Hindlimb muscle (tissue), 1 donor: ENCODE measurements at places on chromosomes 3 and 15. TPM values are rescaled to one million over a fixed set of nuclear protein-coding genes. Genes with fewer than 3 reads are reported as not detected.

The IMPG2 gene
- 1.5 TPM for polyA plus RNA-seq

The COMMD2 gene
- polyA plus RNA-seq: 28.3 TPM

The SNRK gene
- 39.6 TPM for polyA plus RNA-seq

- DNase-seq: no peak
Observed at GRCh38 chr15:98755138-98755537, 106.8 kb downstream of the IGF1R start.

The TAGLN3 gene
- polyA plus RNA-seq: 3.7 TPM

DNA sequence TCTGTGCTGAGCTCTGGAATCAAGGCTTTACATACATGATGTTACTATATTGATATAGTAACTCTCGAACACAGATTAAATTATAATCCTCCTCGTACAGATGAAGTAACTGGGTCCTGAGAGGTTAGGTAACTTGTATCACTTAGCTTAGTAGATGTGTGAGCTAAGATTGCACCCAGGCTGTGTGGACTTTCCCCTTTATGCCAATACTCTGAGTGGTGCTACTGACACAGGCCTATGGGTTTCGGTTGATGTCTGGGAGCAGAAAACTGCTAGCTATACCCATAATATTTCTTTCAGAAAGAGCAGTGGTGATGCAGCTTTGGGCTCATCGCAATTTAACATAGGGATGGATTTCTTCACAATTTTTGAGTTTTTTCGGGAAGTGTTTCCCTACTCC is 259.7 kb downstream of the RBMS3 start:
- no peak for DNase-seq

The KLF15 gene
- 1.6 TPM for polyA plus RNA-seq

The CLDN1 gene
- polyA plus RNA-seq: 2.5 TPM

- DNase-seq: peak; percentile 81
Observed at GRCh38 chr15:89665449-89666181, 10.3 kb upstream of the KIF7 start.

GRCh38 chr3:23865595-23866396 is 51.0 kb downstream of the NKIRAS1 start:
- no peak for DNase-seq

DNA sequence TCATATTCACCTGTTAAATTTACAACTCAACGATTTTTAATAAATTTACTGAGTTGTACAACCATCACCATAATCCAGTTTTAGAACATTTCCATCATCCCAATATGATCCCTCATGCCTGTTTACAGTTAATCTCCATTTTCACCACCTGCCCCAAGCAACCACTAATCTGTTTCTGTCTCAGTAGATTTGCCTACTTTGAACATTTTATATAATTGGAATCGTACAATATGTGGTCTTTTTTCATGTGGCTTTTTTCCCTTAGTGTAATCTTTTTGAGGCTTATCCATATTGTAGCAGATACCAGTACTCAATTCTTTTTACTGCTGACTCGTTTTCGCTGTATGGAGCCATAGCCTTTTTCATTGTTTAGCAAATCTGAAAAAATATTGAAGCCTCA is 123.3 kb upstream of the STT3B start:
- no peak for DNase-seq

DNA sequence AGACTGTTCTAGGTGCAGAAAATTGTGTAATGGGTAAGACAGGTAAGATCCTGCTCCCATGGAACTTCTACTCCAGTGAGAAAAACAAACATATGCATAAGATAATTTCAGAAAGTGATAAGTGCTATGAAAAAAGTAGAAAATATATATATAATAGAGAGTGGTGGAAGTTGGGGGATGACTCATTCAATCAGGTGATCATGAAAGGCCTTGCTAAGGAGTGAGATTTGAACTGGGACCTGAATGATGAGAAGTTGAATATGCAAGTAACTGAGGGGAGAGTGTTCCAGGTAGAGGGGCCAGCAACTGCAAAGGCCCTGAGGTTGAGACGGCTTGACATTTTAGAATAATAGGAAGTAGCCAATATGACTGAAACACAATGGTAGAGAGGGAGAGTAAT is 92.3 kb upstream of the TNIK start:
- DNase-seq: no peak

DNA sequence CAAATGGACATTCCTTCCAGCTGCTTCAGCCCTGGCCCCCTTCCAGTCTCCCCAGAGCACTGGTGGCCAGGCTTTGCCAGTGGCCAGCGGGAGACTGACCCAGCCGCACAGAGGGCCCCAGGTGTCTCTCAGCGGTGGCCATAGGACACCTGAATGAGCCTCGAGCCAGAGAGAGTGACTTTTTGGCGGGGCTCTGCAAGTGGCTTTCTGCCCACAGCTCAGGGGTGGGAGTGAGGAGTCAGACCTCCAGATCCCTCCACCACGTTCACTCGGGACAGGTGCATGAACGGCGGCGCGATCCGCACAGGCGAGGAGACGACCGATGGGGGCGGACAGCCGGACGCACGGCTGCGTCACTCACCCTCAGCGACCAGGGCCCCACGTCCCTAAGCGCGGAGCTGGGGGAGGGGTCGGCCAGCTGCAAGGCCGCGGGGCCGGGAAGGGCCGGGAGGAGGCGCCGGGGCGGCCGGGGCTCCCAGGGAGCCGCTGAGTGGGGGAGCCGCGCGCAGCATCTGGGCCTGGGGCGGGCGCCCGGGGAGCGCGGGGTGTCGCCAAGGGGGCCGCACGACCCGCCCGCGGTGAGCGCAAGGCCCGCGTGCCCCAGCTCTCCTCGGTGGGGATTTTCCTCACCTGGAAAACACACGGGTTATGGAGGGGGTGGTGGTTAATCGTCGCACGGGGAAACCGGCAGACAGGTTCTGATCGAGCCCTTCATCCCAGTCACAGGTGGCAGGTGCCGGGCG is 57.1 kb downstream of the BDH1 start:
- no peak for DNase-seq

The ZMAT3 gene
- polyA plus RNA-seq: 5.6 TPM

- no peak for DNase-seq
Observed at GRCh38 chr3:179967622-179968021, 69.1 kb downstream of the PEX5L start.

GRCh38 chr3:98817547-98818041 is 54.5 kb downstream of the ST3GAL6 start:
- peak; percentile 52 for DNase-seq

GRCh38 chr3:123346021-123346420 is 102.9 kb downstream of the ADCY5 start:
- DNase-seq: no peak

The GABRB3 gene
- polyA plus RNA-seq: 2.3 TPM

The GOLGA6L4 gene
- 7.4 TPM for polyA plus RNA-seq

The ELL3 gene
- 3.3 TPM for polyA plus RNA-seq

The LYZL4 gene
- polyA plus RNA-seq: not detected

DNA sequence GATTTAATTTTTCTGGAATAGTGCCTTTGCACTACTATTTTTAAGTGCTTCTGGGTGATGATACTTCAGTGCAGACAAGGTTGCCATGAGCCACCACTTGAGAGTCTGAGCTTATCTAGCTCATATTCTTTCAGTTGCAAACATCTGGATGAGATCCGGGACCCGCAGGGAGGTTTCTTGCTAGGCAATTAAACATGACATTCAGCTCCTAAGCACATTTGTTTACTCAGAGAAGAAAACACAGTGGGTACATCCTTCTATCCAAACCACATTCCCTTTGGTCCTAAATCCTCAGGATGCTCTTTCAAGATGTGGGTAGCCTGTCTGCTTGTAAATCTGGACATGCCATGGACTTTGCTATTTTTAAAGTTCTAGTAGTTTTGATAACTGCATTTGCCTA is 12.0 kb downstream of the PLSCR1 start:
- no peak for DNase-seq

GRCh38 chr3:48418651-48419050 is 11.2 kb downstream of the PLXNB1 start:
- no peak for DNase-seq

The WNT5A gene
- polyA plus RNA-seq: 10.8 TPM

GRCh38 chr3:76949033-76949432 is 90.9 kb upstream of the ROBO2 start:
- no peak for DNase-seq

- no peak for DNase-seq
Observed at GRCh38 chr3:11435440-11436165, 163.4 kb downstream of the ATG7 start.

The UBAP1L gene
- polyA plus RNA-seq: 6.4 TPM

DNA sequence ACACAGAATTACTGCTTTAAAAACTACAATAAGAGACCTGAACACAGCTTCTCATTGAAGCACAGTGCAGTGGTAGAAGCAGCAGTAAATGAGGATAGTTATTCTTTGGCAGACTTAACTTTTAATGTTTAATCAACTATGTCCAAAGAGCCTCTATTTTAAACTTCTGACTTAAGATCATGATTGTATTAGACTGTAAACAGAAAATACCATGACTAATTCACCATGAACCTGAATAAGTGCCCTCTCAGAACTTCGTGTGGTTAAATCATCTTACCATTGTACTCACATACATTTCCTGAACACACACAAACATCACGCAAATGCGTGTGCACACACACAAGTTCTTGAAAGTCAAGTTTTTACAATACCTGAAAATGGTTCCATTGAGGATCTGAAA is 13.9 kb downstream of the CEP152 start:
- no peak for DNase-seq

The HCLS1 gene
- polyA plus RNA-seq: 9.9 TPM

GRCh38 chr3:10928961-10929471 is 63.5 kb upstream of the SLC6A1 start:
- DNase-seq: no peak

GRCh38 chr3:69959581-69959980 is 40.0 kb upstream of the SAMMSON start:
- DNase-seq: no peak

GRCh38 chr15:96737408-96737807 is 406.9 kb downstream of the NR2F2 start:
- no peak for DNase-seq

The ROBO1 gene
- 33.9 TPM for polyA plus RNA-seq

DNA sequence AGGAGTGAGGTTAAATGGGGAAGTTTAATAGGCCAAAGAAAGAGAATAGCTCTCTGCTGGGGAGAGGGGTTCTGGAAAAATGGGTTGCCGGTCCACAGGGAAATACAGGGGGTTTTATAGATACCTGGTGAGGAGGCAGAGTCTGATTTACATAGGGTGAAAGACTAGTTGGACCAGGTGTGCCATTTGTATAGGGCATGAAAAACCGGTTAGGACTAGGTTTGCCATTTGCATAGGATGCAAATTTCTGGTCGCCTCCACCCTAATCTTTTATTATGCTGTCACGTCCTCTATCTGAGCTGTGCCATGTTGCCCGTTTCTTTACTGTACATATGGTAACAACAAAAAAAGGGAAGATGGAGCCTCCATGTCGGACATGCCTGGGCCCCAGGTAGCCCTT is 960.1 kb downstream of the FHIT start:
- DNase-seq: no peak

The SPCS1 gene
- polyA plus RNA-seq: 79.2 TPM

DNA sequence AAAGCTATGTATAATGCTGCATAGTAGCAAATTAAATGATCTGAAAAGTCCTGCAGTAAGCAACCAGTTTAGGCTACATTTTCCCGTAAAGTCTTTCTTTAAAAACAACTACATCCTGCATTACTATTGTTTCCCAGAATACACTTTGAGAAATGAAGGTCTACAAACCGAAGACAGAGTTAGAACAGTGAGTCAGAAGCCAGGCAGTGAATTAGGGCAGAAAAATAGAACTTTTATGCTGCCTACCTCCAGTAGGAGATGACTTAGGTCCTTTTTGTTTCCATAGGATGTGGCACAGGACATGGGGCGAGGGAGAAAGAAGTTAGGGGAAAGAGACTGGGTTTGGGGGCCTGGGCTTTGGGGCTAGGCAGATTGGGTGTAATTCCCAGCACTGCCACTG is 127.3 kb downstream of the PPM1L start:
- DNase-seq: no peak

DNA sequence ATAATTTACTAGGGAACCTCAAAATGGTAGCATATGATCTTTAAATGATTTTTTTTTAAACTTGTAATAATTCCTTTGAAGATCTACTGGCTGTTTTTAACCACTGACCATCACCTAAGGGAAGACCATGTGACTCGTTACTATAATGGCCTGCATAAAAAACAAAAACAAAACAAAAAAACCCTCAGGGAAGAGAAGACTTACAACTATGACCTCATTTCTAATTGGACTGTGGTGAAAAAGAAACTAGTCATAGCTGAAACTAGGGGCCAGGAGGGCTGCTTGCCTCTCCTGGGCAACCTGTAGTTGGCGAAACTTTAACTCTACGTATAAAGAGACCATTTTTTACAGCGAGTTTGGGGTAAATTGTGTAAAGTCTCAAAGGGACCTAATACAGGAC is 23.0 kb downstream of the PAQR9 start:
- DNase-seq: no peak

DNA sequence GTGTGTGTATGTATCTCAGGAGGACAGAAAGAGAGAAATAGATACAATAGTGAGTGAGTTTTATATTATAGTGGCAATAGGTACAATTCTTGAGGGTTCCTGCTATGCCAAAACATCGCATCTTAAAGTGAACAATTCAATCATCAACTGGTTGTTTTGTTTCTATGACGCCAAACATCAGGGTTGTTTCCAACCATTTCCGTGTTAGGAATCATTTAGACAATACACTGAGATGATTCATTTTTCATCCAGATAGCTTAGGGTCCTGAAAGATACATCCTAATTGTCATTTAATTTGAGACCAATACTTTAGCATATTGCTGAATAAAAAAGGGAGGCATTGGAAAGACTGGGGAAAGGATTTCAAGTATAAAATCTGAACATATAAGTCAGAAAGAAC is 472.2 kb downstream of the MCTP2 start:
- no peak for DNase-seq

- peak; percentile 34 for DNase-seq
Observed at GRCh38 chr15:74787251-74788041, 5.6 kb downstream of the CSK start.
